SW 1271 (cell line): ENCODE measurements at places on chromosomes 6 and 20.
A peak's percentile ranks its signal among the peaks of the same experiment; 100 is the strongest.

- DNase-seq: no peak
These were observed 8.0 kb downstream of the CASS4 start for GRCh38 chr20:56420028-56420427.

- no peak for DNase-seq
These were observed 72.6 kb downstream of the REV3L start for GRCh38 chr6:111410371-111410770.

- no peak for DNase-seq
These were observed 17.6 kb downstream of the PLAGL2 start for GRCh38 chr20:32189691-32190615.

DNA sequence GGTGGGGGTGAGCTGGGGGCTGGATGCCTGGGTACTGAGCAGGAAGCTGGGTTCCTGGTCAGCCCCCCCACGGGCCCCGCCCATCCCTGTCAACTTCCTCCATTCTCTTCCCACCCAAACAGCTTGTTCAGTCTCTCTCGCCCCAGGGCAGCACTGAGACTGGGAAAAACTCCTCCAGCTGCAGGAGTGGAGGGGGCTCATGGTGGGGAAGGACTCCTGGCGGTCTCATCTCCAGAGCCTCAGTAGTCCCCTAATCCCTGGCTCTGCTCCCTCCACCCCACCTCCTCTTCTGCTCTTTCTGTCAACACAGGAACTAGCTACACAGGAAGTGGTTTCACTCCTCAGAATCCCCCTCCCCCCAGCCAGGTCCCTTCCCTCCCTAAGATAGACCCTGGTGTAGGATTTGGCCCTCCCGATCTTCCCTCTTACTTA, at the start of gene GPSM3:
Gene GPSM3, minus strand, starts transcription at position 36 of the 432 bp plus-strand sequence. CDS start 130 bp downstream, outside the sequence.
- DNase-seq: no peak

- DNase-seq: no peak
These were observed 821 bp downstream of the DHX35 start for GRCh38 chr20:38962928-38963401.

DNA sequence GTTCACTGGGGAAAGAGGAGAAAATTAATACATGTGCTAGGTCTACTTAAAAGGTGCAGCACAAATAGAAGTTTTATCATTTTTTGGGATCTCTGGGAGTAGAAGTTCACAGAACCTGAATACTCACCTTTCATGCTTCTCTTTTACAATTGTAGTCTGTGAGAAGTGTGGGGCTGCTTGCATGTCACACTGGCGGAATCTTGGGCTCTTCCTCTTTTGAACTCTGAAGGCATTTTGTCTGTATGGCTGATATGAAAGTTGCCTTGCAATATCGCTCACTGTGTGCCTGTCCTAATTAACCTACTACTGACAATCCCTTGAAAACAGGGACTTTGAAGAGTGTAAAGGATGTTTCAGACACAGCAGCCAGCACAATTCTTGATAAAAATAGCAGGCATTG, 65.9 kb upstream of the CLDN20 start:
- DNase-seq: no peak

DNA sequence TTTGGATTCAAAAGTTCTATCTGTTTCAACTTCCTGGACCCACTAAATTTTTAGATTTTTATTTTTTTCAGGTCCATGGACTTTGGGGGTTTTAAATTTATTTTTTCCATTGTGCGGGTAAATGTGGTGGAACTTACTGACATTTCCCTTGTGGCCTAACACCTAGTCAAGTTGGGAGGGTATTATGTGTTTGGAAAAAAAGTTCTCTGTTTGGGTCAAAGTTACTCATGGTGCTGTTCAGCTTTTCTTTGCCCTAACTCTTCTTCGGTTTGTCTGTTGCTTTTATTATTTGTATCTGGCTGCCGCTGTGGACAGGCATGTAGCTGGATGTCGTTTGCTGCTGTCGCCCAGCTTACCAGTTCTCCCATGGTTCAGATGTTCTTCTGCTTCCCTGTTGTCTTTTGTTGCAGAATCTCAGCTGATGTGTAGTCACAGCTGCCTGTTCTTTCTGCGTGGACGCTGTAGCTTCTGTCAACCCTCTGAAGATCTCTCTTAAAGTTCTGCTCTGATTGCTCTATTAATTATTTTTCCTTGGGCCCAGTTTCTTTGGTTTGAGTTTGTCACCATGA, 7.9 kb downstream of the IGF2R start:
- DNase-seq: no peak

DNA sequence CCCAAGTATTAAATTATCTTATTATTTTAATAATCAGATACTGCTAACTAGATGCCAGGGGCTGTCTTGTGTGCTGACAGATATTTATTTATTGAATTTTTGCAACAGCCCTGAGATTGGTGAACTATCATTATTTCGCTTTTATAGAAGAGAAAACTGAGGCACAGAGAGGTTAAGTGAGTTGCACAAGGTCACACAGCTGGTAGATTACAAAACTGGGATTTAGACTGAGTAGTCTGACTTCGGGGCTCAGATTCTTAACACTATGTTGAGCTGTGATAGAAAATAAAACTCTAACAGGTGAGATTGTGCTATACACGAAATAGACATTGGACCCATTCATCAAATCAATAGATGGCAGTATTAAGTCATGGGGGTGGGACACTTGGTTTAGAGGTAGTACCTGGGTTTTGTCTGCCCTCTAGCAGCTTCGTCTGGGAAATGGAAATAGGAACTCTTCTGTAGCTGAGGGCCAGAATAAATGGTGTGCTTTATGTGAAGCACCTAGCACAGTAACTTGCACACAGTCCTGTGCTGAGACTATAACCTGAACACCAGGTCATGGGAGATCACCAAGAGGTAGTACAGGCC, 113.4 kb downstream of the B3GAT2 start:
- DNase-seq: no peak

DNA sequence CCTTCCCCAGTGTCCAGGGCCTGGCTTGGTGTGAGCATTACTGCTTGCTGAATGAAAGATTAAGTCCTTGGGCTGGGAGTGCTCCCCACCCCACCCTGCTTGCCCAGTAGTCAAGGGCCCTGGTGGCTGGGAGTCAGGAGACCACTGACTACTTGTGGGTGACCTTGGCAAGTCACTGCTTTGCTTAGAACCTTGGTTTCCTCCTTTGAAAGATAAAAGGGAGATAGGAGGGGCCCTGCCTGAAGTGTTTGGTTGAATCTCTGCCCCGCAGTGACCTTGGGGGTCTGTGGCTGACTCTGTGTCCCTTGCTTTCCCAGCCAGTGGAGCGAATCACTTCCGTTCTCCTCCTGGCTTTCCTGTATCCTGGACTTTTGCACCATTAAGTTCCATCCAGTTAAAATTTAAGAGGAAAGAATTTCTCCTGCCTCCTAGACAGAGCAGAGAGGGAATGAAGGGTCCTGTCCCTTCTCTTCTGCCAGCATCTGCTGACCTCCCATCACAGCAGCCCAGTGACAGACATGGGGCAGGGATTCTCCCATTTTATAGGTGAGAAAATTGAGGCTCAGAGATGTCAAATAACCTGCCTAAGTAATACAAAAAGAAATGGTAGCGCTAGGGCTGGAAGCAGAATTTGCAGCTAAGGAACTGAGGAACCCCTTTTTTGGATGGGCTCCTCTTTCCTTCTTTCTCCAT, 3.5 kb upstream of the EPB41L1 start:
- DNase-seq: no peak

GRCh38 chr20:33299111-33299603, 16.1 kb downstream of the BPIFB1 start:
- peak; percentile 80 for DNase-seq

- DNase-seq: peak; percentile 6
These were observed 97.2 kb downstream of the KIF16B start for GRCh38 chr20:16476032-16476431.

DNA sequence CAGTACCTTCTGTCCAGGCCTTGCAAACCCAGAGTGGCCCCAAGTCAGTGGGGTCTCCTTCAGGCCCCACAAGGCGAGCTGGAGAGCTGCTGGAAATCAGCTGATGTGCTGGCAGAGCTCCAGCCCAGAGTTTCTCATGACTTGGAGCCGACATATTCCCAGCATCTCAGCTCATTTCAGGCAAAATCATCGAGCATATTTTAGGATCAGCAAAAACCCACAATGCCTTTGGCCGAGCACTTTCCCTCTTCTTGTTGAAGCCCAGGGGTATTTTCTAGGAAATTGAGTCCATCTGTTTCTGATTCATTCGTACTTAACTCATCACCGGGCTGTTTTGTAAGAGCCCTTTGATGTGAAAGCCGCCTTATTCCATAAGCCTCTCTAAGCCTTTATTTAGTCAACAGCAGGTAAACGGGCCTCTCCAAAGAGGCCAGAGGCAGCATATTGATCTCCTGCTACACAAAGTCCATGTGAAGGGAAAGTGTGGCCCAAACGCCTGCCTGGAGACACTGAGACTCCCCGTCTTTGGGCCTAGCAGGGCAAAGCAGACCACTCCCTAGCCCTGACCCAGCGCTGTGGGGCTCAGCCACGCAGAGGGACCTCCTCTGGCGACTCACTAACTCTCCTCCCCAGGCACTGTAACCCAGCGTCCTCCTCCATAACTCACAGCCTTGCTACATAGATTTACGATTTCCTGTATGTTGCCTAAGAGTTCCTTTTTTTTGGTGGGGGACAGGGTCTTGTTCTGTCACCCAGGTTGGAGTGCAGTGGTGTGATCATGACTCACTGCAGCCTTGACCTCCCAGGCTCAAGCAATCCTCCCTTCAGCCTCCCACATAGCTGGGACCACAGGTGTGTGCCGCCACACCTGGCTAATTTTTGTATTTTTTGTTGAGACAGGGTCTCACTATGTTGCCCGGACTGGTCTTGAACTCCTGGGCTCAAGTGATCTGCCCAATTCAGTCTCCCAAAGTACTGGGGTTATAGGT, 12.1 kb upstream of the C20orf203 start:
- DNase-seq: no peak

- DNase-seq: no peak
These were observed 17.0 kb downstream of the UQCC2 start for GRCh38 chr6:33694401-33694931.

DNA sequence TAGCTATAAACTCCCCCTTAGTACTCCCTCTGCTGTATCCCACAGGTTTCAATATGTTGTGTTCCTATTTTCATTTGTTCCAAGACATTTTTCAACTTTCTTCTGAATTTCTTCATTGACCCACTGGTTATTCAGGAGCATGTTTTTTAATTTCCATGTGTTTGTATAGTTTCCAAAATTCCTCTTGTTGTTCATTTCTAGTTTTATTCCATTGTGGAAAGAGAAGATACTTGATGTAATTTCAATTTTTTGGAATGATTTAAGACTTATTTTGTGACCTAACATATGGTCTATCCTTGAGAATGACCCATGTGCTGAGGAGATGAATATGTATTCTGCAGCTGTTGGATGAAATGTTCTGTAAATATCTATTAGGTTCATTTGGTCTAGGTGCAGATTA, 497.2 kb downstream of the BCKDHB start:
- DNase-seq: no peak

DNA sequence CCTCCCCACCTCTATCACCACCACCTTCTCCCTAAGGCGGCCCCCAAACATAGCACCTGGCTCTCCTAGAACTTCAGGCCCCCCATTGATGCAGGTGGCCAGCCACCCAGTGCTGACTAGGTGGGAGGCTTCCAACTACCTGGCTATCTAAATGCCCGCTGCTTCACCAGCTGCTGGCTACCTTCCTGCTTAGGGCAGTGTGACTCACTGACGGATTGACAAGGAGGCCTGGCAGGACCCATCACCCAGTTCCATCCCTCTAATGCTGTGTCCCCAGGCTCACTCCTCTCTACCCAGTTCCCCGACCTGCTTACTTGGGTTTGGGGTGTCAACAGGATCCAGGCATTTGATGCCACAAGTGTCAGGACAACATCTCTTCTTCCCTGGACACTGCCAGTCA, 1.1 kb downstream of the SLPI start:
- DNase-seq: no peak

DNA sequence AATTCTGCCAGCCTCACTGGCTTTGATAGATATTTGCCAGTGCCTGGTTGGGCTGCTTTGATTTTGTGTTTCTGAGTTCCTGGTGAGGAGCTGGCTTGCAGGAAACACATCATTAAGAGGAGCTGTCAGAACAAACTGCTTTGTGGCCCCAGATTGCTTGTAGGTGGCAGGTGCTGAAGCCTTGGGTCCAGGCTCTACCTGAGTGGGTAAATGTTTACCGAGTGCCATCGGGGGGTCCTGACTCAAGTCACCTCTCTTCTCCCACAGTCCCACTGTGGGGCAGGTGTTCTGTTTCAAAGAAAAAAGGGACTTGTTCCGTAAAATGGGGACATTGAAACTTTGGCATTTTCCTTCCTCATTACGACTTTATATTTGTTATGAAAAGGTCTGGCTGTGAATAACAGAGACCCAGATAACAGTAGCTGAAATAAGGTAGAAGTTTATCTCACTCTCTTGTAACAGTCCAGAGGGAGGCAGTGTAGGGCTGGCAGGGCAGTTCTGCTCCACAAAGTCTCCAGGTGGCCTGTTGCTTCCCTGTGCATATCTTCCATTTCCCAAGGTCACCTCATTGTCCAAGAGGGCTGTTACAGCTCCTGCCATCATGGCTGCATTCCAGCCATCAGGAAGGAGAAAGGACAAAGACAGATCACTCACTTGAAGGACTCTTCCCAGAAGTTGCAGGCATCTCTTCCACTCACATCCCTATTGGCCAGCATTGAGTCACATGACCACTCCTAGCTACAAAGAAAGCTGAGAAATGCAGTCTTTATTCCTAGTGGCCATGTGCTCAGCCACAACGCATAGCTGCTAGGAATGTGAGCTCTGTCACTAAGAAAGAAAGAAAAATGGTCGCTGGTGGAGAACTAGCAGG, 149.9 kb upstream of the KCNG1 start:
- DNase-seq: no peak

- DNase-seq: no peak
These were observed 13.5 kb downstream of the EFCAB8 start for GRCh38 chr20:32872266-32872665.

GRCh38 chr6:35352735-35353134, 10.4 kb downstream of the PPARD start:
- DNase-seq: no peak

GRCh38 chr6:76677017-76677416, 604.6 kb upstream of the IMPG1 start:
- no peak for DNase-seq

DNA sequence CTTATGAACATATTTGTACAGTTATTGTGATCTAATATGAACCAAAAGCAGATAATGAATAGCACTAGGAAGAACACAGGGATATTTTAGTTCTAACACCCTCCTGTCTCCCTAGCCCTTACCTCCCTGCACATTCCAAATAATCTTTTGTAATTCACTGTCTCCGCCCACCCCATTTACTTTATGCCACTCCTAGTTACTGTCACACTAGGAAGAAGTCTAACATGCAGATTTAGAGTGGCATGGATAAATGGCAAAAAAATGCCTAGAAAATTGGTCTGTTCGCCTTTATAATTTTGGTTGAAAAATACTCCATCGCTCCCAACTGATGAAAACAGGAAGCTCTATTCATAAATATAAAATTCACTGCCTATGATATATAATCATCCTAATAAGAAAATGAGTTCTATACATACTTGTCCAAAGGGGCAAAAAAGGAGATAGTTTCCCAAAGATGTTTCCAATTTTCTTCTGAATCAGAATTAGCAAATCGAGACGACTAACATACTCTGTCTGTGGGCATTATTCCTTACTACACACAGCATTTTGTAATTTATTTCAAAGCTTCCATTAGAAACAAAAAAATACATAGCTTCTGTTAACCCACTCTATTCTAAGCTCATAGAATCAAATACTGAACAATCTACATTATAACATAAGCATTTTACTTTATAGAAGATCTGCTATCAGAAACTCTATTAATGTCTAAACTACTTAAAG, 1.3 kb upstream of the RUNX2 start:
- DNase-seq: no peak
